ENCODE measurements at places on chromosomes 6 and 20. TPM values are rescaled to one million over a fixed set of nuclear protein-coding genes. Genes with fewer than 3 reads are reported as not detected.
A peak's percentile ranks its signal among the peaks of the same experiment; 100 is the strongest.

DNA sequence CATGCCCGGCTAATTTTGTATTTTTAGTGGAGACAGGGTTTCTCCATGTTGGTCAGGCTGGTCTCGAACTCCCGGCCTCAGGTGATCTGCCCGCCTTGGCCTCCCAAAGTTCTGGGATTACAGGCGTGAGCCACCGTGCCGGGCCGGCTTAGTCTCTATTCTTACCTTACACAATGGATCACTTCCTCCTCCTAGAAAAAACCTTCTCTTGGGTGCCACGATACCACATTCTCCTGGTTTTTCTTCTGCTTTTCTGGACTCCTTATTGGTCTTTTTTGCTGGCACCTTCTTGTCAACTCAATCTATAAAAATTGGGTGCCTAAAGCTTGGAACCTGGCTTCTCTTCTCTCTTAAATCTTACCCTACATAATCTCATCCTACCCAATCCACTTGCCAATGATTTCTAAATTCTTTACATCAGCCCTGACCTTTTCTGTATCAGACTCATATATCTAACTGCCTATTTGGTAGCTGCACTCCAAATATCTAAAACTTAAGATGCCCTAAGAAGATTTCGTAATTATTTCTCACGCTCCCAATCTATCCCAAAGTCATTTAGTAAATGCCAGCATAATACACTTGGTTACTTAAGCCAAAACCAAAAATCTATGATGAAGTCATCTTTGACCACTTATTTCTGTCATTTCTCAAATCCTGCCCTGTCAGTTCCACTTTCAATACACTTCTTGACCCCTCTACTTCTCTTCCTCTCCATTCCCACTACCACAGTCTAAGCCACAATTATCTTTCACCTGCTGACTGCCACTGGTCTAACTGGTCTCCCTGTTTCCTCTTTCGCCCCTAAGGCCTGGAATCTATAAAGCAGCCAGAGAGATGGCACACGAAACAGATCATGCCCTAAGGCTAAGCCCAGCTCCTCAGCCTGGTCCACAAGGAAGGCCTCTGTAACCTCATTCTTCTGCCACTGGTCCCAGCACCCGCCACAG lies 43.2 kb downstream of the ELMO2 start:
- H3K27ac ChIP-seq, result peak overlapping the region; percentile 95
- no peak for DNase-seq
- peaks cover 4% of the 10 kb centered on the region for H3K27me3 ChIP-seq
- peak overlapping the region; percentile 100 for H3K4me3 ChIP-seq
- H3K4me1 ChIP-seq, result peaks cover 69% of the 10 kb centered on the region

The MAS1 gene
- not detected for total RNA-seq

GRCh38 chr6:84227044-84227433 lies 404 bp downstream of the CEP162 start:
- DNase-seq, result no peak
- H3K36me3 ChIP-seq, result no peaks in the 10 kb centered on the region
- peaks cover 18% of the 10 kb centered on the region for H3K4me1 ChIP-seq
- peak overlapping the region; percentile 85 for H3K4me3 ChIP-seq

- no peaks in the 10 kb centered on the region for H3K27me3 ChIP-seq
- no peak for DNase-seq
- H3K4me3 ChIP-seq, result no peak overlapping the region
- no peak overlapping the region for H3K27ac ChIP-seq
- no peaks in the 10 kb centered on the region for H3K4me1 ChIP-seq
Observed at GRCh38 chr6:130598021-130598989, 228.9 kb upstream of the SMLR1 start.

DNA sequence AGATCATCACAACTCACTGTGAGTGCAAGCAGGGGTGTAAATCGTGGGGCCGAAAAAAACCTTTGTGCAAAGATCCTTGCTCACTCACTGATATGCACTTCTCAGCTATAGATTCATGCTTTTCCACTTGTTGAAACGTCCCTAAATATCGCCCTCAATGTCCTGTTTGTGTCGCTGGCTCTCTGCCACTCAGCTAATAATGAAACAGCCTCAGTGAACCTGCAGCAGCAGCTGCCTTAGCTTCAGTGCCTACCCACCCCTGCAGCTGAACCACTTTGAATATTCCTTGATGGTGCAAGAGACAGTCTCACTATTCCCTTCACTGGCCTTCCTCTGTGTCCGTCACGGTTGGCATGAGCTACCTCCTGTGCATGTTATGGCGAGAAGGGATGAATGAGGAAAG lies 128.9 kb upstream of the NAA20 start:
- DNase-seq, result no peak
- H3K4me1 ChIP-seq, result peaks cover 66% of the 10 kb centered on the region
- peak overlapping the region; percentile 85 for H3K27ac ChIP-seq
- peaks cover 34% of the 10 kb centered on the region for H3K36me3 ChIP-seq
- H3K4me3 ChIP-seq, result peak overlapping the region; percentile 56
- H3K27me3 ChIP-seq, result no peaks in the 10 kb centered on the region

DNA sequence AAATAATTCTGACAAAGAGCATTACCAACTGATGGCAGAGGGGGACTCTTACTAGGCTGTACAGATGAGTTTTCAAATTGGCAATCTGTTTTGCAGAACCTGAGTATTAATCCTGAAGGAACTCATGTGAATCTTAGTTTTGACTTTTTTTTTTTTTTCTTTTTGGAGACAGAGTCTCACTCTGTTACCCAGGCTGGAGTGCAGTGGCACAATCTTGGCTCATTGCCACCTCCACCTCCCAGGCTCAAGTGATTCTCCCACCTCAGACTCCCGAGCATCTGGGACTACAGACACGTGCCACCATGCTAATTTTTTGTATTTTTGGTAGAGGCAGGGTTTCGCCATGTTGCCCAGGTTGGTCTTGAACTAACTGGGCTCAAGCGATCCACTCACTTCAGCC lies 49.3 kb downstream of the KCTD20 start:
- H3K27me3 ChIP-seq, result no peaks in the 10 kb centered on the region
- no peak for DNase-seq
- peaks cover 13% of the 10 kb centered on the region for H3K4me1 ChIP-seq
- H3K36me3 ChIP-seq, result peaks cover 53% of the 10 kb centered on the region
- no peak overlapping the region for H3K27ac ChIP-seq
